Activated T-cell treated with anti-CD3 and anti-CD28 coated beads, Interleukin-2, amount 50 U/mL, for 4 hours (primary cell): ENCODE measurements at places on chromosomes 16 and 17. TPM values are rescaled to one million over a fixed set of nuclear protein-coding genes. Genes with fewer than 3 reads are reported as not detected.

Gene CRYBA1
- total RNA-seq: not detected

Gene KRTAP1-5
- total RNA-seq: not detected

Gene MT1X
- 118 TPM for total RNA-seq

Gene ATP2C2
- not detected for total RNA-seq

Gene SOST
- not detected for total RNA-seq

Gene TPSG1
- total RNA-seq: not detected

Gene BAIAP3
- total RNA-seq: 0.16 TPM

Gene KRT36
- total RNA-seq: not detected

Gene C17orf67
- total RNA-seq: 2.0 TPM

Gene PGAP3
- total RNA-seq: 16.3 TPM

Gene CCL17
- 26.2 TPM for total RNA-seq

Gene ZNF629
- total RNA-seq: 7.0 TPM

Gene FAM171A2
- total RNA-seq: 0.24 TPM

Gene NECAB2
- not detected for total RNA-seq

Gene KRTAP2-2
- total RNA-seq: not detected

Gene TBC1D3L
- 5.0 TPM for total RNA-seq

Gene TMC5
- not detected for total RNA-seq

Gene SPNS2
- 0.46 TPM for total RNA-seq

Gene PERCC1
- 0.29 TPM for total RNA-seq

Gene ENPP7
- total RNA-seq: not detected

Gene PRSS33
- not detected for total RNA-seq

Gene AIPL1
- total RNA-seq: not detected

Gene SHBG
- total RNA-seq: not detected

Gene GPR142
- not detected for total RNA-seq

Gene SALL1
- not detected for total RNA-seq

Gene ANKFN1
- total RNA-seq: not detected

Gene SP2
- 25.6 TPM for total RNA-seq

Gene C16orf54
- total RNA-seq: 8.8 TPM

Gene ZFP3
- total RNA-seq: 1.7 TPM

Gene PRSS21
- 8.9 TPM for total RNA-seq

Gene VEZF1
- 23.8 TPM for total RNA-seq

Gene RAB37
- 0.98 TPM for total RNA-seq

Gene TBC1D28
- not detected for total RNA-seq

Gene CCT6B
- total RNA-seq: 0.95 TPM

Gene SNX20
- 16.3 TPM for total RNA-seq

Gene EFNB3
- 0.08 TPM for total RNA-seq

Gene PSKH1
- 14.6 TPM for total RNA-seq

Gene SEPTIN1
- 152 TPM for total RNA-seq

Gene HBQ1
- total RNA-seq: 0.48 TPM

Gene KRTAP4-9
- not detected for total RNA-seq

Gene KRT24
- not detected for total RNA-seq

Gene INCA1
- total RNA-seq: not detected

Gene TM4SF5
- not detected for total RNA-seq

Gene DNAI2
- total RNA-seq: not detected

Gene PIRT
- not detected for total RNA-seq

Gene CTF1
- 0.33 TPM for total RNA-seq
